ENCODE measurements at places on chromosomes 3 and 15. TPM values are rescaled to one million over a fixed set of nuclear protein-coding genes. Genes with fewer than 3 reads are reported as not detected.

Gene SPSB4
- total RNA-seq: 1.8 TPM

Gene COL6A5
- total RNA-seq: not detected

Gene TKT
- 62.8 TPM for total RNA-seq

DNA sequence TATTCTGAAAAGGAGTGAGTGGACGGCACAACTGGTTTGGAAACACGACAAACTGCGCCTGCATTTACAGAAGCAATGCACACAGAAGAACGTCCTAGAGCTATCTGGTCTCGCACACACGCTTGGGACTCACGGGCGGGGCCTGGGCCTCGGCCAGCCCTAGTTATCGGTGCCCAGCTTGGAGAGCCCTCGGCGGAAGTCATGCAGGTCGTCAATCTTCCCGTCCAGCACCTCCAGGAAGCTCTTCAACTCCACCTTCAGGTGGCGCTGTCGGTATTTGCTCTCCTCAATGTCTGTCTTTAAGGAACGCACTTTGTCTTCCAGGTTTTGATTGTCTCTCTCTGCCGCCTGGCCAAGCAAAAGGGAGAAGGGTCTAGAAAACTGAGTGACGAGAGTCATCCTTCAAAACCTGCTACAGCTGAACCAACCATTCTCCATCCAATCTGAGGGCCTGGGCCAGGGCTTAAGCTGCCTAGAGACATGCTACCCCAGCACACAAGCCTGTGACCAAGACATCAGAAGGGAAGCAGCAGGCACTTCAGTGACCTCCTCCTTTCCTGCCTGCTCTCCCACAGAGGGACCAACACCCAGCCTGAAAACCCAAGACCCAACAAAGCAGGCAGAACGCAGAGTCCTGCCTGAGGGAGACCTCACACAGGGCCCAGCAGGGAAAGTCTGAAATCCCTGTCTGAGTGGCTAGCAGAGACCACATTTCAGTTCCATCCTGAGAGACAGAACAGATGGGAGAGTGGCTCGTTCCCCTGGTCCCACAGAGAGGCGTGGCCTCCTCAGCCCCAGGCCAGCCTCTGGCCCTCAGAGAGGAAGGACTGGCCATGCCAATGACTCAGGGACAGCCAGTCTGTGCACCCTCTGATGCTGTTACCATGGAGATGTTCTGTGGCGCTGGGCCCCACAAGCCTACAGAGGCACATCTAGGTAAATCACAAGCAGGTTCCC, 40.4 kb downstream of the WHAMM start:
- no peak overlapping the region for H3K27ac ChIP-seq
- no peaks in the 10 kb centered on the region for H3K36me3 ChIP-seq
- peak; percentile 73 for DNase-seq
- no peak overlapping the region for H3K4me3 ChIP-seq
- H3K4me1 ChIP-seq: peaks cover 13% of the 10 kb centered on the region

- no peak overlapping the region for H3K4me3 ChIP-seq
- H3K27me3 ChIP-seq: no peaks in the 10 kb centered on the region
Measured at GRCh38 chr3:50661321-50661837, 13.3 kb upstream of the DOCK3 start.

DNA sequence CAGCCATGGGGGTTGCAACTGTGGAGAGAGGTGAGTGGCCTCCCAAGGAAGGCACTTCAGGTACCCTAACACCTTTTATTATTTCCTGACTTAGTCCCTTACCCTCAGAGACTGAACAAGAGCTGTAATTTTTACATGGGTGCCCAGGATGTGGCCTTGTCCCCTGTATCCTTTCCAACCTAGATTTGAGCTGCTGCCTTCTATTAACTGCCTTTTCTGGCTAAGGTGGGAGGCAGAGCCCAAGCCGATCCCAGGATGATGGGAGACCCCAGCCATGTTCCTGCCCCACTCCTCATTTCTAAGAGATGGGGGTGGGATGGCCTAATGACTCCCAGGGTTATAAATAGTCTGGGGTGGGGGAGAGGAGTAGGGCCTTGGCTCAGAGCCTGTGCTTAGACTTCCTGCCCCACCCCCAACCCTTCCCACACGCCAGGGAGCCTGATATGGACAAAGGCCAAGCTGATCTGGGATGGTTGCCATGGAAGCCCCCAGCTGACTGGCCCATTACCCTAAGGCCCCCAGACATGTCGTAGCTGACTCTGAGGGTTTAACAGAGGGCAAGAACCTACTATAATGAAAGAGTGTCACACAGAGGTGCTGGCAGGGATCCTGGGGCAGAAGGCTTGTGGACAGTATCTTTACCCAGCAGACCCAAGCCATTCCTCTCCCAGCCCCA, 1.9 kb downstream of the KLHDC8B start:
- no peaks in the 10 kb centered on the region for H3K27me3 ChIP-seq
- H3K4me1 ChIP-seq: no peaks in the 10 kb centered on the region
- H3K4me3 ChIP-seq: peak overlapping the region; percentile 73

DNA sequence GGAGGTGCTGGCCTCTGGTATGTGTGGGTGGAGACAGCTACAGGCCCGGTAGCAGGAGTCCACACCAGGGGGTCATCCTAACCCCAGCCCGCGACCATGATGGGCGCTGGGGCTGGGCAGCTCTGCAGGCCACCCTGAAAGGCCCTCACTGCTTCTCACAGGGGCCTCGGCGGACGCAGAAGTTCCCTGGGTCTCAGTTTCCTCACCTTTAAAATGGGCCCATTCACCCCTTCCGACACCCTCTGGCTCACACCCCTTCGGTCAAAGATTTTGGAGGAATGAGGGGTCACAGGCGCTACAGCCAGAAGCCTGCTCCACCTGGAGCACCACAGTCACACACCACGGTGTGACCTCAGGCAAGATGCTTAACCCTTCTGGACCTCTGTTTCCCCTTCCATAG, 8.0 kb downstream of the PLXND1 start:
- no peaks in the 10 kb centered on the region for H3K4me1 ChIP-seq
- H3K27ac ChIP-seq: peak overlapping the region; percentile 90
- H3K4me3 ChIP-seq: no peak overlapping the region
- no peaks in the 10 kb centered on the region for H3K36me3 ChIP-seq
- H3K27me3 ChIP-seq: no peaks in the 10 kb centered on the region
- no peak for DNase-seq

GRCh38 chr3:135719449-135719848, 246.1 kb upstream of the PPP2R3A start:
- no peaks in the 10 kb centered on the region for H3K27me3 ChIP-seq
- no peak for DNase-seq
- no peak overlapping the region for H3K27ac ChIP-seq
- no peaks in the 10 kb centered on the region for H3K36me3 ChIP-seq
- H3K4me1 ChIP-seq: no peaks in the 10 kb centered on the region

GRCh38 chr3:139994891-139995290, 59.9 kb downstream of the CLSTN2 start:
- no peaks in the 10 kb centered on the region for H3K4me1 ChIP-seq
- H3K36me3 ChIP-seq: no peaks in the 10 kb centered on the region
- peak; percentile 34 for DNase-seq
- H3K27me3 ChIP-seq: no peaks in the 10 kb centered on the region
- H3K27ac ChIP-seq: no peak overlapping the region

Data from right atrium auricular region (tissue), 2 donors.